ENCODE measurements at places on chromosomes 13 and 19. TPM values are rescaled to one million over a fixed set of nuclear protein-coding genes. Genes with fewer than 3 reads are reported as not detected.

Gene POP4
- total RNA-seq = 62.5 TPM

Gene ESD
- 97.9 TPM for total RNA-seq

Gene KCNC3
- under 0.01 TPM for total RNA-seq

Gene CNFN
- not detected for total RNA-seq

Gene STOML3
- not detected for total RNA-seq

Gene ZNF726
- 4.8 TPM for total RNA-seq

Gene TNNT1
- total RNA-seq = not detected

Gene LHFPL6
- total RNA-seq = 74.4 TPM

Gene GPR18
- total RNA-seq = not detected
